ENCODE measurements at places on chromosomes 4 and X. TPM values are rescaled to one million over a fixed set of nuclear protein-coding genes. Genes with fewer than 3 reads are reported as not detected.

DNA sequence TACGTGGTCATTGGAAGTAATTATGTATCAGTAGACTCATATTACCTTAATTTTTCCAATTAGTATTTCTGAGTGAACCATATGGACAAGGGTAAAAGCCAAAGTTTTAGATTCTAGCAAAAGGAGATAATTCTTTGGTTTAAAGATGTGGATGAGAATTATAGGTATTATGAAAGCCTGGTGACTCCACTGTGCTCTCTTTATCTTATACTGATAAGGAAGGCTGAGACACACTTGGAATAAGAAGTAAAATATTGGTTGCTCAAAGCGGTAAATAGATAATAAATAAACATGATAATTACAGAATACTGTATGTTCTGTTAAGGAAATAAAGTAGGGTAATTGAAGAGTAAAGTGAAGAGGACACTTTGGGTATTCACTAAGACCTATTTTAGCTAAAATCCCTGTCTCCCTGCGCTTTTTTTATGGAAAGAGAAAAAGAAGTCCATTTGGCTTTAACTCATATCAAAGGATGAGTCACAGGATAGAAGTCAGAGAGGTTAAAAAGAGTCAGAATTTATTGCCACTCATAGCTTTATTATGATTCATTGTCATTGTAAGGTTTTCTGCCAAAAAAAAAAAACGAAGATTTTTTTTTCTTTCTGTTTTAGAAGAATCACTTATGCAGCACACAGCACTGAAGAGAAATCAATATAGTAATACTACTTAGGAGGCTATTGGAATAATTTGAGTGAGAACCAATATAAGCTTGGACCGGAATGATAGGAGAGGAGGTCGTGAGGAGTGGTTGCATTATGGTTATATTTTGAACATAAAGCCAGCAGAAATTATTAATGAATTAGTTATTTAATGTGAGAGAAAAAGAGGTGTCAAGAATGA lies 2463.1 kb downstream of the ARAP2 start:
- H3K4me3 ChIP-seq: no peak overlapping the region
- H3K27me3 ChIP-seq: no peaks in the 10 kb centered on the region
- no peak overlapping the region for H3K27ac ChIP-seq
- H3K4me1 ChIP-seq: no peaks in the 10 kb centered on the region
- DNase-seq: no peak

DNA sequence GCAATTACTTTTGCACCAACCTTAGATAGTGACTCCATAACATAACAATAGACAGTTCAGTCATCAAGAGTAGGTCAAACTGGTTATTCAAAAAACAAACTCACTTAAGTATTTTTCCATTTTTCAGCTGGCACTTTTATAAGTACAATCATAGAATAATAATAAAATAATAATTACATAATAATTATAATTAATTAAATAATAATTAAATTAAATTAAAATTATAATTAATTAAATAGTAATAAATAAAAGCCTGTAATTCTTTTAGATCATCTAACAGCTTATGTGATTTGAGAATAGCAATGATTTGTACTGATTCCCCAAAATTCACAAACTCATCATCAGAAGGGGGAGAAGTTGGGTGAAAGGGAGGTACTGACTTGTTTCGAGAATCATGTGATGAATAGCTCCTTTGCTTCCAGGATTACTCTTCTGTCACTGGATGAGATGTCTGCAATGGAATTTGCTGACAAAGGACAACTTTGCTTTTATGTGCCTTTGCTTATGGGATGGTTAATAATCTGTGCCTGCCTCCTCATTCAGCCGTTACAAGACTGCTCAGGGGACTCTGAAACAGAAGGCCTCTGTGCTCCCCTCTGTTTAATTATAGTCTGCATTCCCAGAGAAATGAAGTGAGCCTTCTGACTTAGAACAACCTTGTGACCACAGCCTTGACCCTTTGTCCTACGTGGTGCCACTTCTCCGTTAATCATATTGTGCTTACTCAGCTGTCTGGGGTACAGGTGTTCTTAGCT lies 104.8 kb upstream of the ENPEP start:
- H3K4me3 ChIP-seq: no peak overlapping the region
- H3K27ac ChIP-seq: no peak overlapping the region
- no peaks in the 10 kb centered on the region for H3K27me3 ChIP-seq
- no peak for DNase-seq

- no peak overlapping the region for H3K4me3 ChIP-seq
- no peak overlapping the region for H3K27ac ChIP-seq
- H3K4me1 ChIP-seq: peaks cover 6% of the 10 kb centered on the region
These were observed 152.4 kb upstream of the SPIN4 start for GRCh38 chrX:63503541-63503940.

APLN gene
- total RNA-seq: 15.9 TPM

SPANXA1 gene
- not detected for total RNA-seq

- peaks cover 19% of the 10 kb centered on the region for H3K4me1 ChIP-seq
- peak overlapping the region; percentile 89 for H3K27ac ChIP-seq
- H3K4me3 ChIP-seq: peak overlapping the region; percentile 74
- peak; percentile 37 for DNase-seq
- H3K36me3 ChIP-seq: no peaks in the 10 kb centered on the region
These were observed 407 bp downstream of the IL13RA1 start for GRCh38 chrX:118727686-118728339.

CENPVL1 gene
- total RNA-seq: not detected

SPIN4 gene
- total RNA-seq: 0.91 TPM

GRCh38 chr4:13481569-13481968 lies 2.6 kb downstream of the RAB28 start:
- peak overlapping the region; percentile 38 for H3K27ac ChIP-seq
- H3K27me3 ChIP-seq: no peaks in the 10 kb centered on the region
- no peak for DNase-seq

- H3K27me3 ChIP-seq: no peaks in the 10 kb centered on the region
- no peak overlapping the region for H3K4me3 ChIP-seq
- H3K36me3 ChIP-seq: no peaks in the 10 kb centered on the region
- DNase-seq: no peak
- H3K27ac ChIP-seq: no peak overlapping the region
These were observed 7.0 kb downstream of the AWAT1 start for GRCh38 chrX:70241501-70241900.

DNA sequence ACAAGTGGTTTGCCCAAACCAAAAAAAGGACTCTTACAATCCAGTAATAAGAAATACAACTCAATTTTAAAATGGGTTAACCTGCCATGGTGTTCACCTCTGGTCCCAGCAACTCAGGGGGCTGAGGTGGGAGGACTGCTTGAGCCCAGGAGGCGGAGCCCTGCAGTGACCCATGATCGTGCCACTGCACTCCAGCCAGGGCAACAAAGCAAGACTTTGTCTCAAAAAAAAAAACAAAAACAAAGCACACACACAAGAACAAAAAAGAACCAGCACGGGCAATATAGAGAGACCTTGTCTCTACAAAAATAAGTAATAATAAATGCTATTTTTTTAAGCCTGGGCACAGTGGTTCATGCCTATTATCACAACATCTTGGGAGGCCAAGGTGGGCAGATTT lies 28.7 kb downstream of the ARAP2 start:
- H3K36me3 ChIP-seq: no peaks in the 10 kb centered on the region
- no peak overlapping the region for H3K4me3 ChIP-seq
- H3K27ac ChIP-seq: no peak overlapping the region
- DNase-seq: no peak
- H3K27me3 ChIP-seq: no peaks in the 10 kb centered on the region

GRCh38 chr4:109419679-109420078 lies 13.9 kb upstream of the SEC24B start:
- no peak overlapping the region for H3K4me3 ChIP-seq
- H3K27me3 ChIP-seq: no peaks in the 10 kb centered on the region
- peaks cover 5% of the 10 kb centered on the region for H3K4me1 ChIP-seq
- no peak overlapping the region for H3K27ac ChIP-seq
- no peak for DNase-seq

DNA sequence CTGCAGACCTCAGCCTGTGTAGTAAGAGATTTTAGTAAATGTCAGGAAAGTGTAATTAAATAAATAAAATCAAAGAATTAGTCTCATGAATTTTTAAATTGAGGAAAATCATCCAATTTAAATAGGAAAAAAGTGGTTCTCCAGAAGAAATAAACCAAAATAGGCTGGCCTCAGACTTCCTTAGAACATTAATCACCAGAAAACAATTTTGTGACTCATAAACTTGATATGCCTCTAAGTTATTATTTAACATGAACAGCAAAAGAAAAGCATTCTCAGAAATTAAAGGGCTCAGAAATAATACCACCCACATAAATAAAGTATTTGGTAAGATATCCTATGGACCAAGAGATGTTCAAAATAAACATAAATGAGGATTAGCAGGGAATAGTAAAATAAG lies 14.3 kb downstream of the FAM47B start:
- no peaks in the 10 kb centered on the region for H3K4me1 ChIP-seq
- no peaks in the 10 kb centered on the region for H3K27me3 ChIP-seq
- DNase-seq: no peak
- H3K36me3 ChIP-seq: no peaks in the 10 kb centered on the region

DNA sequence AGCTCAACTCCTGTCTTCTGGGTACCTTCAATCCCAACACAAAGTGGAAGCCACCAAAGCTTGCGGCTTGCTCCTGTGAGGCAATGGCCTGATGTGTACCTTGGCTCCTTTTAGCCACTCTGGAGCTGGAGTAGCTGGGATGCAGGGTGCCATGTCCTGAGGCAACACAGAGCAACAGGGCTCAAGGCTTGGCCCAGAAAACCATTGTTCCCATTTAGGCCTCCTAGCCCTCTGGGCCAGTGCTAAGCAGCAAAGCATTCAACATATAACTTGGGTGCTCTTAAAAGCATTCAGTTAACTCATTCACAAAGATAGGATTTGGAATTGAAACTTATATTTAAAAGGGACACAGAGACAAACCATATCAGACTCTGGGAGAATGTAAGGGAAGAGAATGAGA lies 194.5 kb upstream of the ARHGEF9 start:
- H3K4me1 ChIP-seq: no peaks in the 10 kb centered on the region
- no peaks in the 10 kb centered on the region for H3K27me3 ChIP-seq
- no peak for DNase-seq
- no peaks in the 10 kb centered on the region for H3K36me3 ChIP-seq

- H3K4me3 ChIP-seq: no peak overlapping the region
- no peak overlapping the region for H3K27ac ChIP-seq
- no peaks in the 10 kb centered on the region for H3K4me1 ChIP-seq
- DNase-seq: no peak
These were observed 102.0 kb upstream of the FSTL5 start for GRCh38 chr4:162265802-162266201.

DNA sequence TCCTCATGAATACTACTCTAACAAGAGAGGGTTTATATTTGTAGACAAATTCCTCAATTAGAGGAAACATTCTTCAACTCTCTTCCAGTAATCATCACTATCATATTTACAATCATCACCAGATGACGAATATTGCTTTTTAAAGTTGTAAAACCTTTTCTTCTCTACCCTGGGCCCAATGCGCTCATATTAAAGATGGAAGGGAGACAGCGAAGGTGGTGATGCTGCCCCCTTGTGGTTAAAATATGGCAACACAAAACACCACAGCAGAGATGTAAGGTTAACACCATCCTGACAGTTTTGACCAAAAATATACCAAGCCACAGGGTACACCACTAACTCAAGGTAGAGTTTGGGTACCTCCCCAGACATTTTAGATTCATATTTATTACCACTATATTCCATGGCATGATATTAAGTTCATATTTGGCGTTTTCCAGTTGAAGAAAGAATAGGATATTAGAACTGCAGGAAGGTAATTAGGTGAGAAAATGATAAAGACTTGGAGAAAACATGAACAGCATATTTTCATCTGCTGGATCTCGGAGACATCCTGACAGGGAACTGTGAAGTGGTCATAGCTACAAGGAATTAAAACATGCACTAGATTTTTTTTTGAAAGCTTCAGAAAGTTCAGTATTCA lies 72.8 kb downstream of the SLC9A7 start:
- H3K27me3 ChIP-seq: no peaks in the 10 kb centered on the region
- no peak for DNase-seq
- H3K4me1 ChIP-seq: no peaks in the 10 kb centered on the region
- no peak overlapping the region for H3K4me3 ChIP-seq
- H3K36me3 ChIP-seq: no peaks in the 10 kb centered on the region
- no peak overlapping the region for H3K27ac ChIP-seq

VCX gene
- not detected for total RNA-seq

DNA sequence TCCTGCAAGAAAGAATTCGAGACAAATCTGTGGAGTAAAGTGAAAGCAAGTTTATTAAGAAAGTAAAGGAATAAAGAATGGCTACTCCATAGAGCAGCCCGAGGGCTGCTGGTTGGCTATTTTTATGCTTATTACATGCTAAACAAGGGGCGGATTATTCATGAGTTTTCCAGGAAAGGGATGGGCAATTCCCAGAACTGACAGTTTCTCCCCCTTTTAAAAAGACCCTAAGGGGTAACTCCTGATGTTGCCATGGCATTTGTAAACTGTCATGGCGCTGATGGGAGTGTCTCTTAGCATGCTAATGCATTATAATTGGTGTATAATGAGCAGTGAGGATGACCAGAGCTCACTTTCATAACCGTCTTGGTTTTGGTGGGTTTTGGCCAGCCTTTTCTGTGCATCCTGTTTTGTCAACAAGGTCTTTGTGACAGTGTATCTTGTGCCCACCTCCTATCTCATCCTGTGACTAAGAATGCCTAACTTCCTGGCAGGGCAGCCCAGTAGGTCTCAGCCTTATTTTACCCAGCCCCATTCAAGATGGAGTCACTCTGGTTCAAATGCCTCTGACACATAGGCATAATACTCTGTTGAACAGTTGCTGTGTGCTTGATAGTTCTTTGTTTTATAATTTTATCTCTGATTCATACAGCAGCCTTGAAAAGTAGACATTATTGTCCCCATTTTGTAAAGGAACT lies 25.8 kb downstream of the GAB1 start:
- peak overlapping the region; percentile 16 for H3K27ac ChIP-seq
- H3K4me1 ChIP-seq: peaks cover 12% of the 10 kb centered on the region
- no peak overlapping the region for H3K4me3 ChIP-seq
- DNase-seq: no peak
- no peaks in the 10 kb centered on the region for H3K27me3 ChIP-seq

FAM9B gene
- not detected for total RNA-seq

TCEAL6 gene
- total RNA-seq: not detected

DNA sequence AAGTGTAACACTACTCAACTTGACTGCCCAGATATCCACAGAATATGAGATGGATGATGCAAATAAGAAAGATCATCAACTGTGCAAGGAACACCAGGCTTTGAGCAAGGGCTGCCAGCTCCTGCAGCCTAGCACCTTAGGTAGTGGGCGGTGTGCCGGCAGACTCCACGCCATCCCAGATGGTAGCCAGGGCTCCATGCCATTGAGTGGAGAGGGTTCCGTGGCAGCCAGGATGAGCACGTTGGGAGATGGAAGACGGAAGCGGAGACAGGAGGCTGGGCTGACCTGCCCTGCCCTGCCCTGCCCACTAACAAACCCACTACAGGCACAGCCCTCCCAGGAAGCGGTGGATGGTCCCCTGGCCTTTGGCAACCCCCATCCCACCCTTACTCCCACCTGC lies 51.9 kb downstream of the TMPRSS11F start:
- no peak overlapping the region for H3K4me3 ChIP-seq
- no peaks in the 10 kb centered on the region for H3K4me1 ChIP-seq
- no peak for DNase-seq
- no peaks in the 10 kb centered on the region for H3K27me3 ChIP-seq
- no peak overlapping the region for H3K27ac ChIP-seq
- no peaks in the 10 kb centered on the region for H3K36me3 ChIP-seq

CXorf49B gene
- total RNA-seq: not detected

- peaks cover 54% of the 10 kb centered on the region for H3K4me1 ChIP-seq
- no peaks in the 10 kb centered on the region for H3K27me3 ChIP-seq
- H3K27ac ChIP-seq: peak overlapping the region; percentile 82
- peak overlapping the region; percentile 68 for H3K4me3 ChIP-seq
- H3K36me3 ChIP-seq: no peaks in the 10 kb centered on the region
These were observed 440.2 kb downstream of the INPP4B start for GRCh38 chr4:142405695-142406498.

ADH1C gene
- total RNA-seq: 2.6 TPM
